ENCODE measurements at places on chromosomes 1 and 21.

GRCh38 chr1:164473544-164473943 lies 85.4 kb upstream of the PBX1 start:
- DNase-seq: no peak

DNA sequence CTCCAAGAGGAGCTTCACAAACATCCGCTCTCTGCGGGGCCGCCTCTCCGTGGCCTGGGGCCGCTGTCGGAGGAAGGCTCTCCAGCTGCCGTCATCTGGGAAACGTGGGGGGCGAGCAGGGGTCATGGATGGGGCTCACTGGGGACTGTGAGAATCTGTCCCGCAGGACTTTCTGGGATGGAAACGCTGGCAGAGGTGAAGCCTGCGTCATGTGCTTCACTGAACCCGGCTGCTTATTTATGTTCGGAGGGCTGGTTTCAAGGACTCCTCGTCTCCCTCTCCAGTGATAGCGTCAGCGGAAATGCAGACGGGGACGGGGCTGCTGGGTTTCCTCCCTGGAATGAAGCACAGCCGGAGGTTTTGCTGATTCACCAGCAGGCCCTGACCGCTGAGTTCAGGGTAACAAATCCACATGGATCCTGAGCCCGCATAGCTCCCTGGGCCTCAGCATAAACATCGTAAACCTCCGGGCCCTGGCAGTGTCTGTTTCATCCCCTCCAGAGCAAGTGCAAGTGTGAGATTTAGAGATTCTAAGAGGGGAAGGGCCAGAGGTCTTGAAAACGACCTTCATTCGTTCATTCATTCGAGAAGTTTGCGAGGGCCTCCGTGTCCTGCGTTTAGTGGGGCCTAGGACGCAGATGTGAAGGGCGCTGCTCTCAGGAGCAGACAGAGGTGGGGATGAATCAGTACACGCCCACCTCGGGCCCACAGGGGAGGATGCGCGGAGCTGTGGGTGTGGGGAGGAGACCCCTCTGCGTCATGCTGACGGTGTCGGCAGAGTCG lies 7.0 kb upstream of the POFUT2 start:
- peak; percentile 99 for DNase-seq

- no peak for DNase-seq
Observed at GRCh38 chr1:25529518-25530185, 13.8 kb upstream of the LDLRAP1 start.

- no peak for DNase-seq
Observed at GRCh38 chr1:13888351-13888986, 188.5 kb downstream of the PRDM2 start.

- DNase-seq: no peak
Observed at GRCh38 chr1:30855686-30856259, 52.8 kb downstream of the SDC3 start.

GRCh38 chr1:186819126-186819525 lies 9.6 kb upstream of the PLA2G4A start:
- peak; percentile 43 for DNase-seq

DNA sequence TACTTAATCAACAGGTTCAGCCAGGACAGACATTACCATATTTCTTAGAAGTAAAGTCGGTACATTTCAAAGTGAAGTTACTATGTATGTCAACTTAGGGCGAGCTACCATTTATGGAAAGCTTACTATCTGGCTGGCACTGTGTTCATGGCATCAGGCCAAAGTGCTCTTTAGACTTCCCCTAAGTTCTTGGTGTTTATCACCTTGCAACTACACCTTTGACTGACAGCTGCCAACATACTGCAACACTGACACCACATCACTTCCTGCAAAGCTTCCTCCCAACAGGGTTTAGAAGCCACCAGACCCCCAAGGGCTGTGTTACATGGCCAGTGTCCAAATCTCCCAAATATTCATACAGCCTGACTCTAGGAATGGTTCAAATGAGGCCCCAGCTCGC lies 61.0 kb downstream of the TIAM1 start:
- no peak for DNase-seq

DNA sequence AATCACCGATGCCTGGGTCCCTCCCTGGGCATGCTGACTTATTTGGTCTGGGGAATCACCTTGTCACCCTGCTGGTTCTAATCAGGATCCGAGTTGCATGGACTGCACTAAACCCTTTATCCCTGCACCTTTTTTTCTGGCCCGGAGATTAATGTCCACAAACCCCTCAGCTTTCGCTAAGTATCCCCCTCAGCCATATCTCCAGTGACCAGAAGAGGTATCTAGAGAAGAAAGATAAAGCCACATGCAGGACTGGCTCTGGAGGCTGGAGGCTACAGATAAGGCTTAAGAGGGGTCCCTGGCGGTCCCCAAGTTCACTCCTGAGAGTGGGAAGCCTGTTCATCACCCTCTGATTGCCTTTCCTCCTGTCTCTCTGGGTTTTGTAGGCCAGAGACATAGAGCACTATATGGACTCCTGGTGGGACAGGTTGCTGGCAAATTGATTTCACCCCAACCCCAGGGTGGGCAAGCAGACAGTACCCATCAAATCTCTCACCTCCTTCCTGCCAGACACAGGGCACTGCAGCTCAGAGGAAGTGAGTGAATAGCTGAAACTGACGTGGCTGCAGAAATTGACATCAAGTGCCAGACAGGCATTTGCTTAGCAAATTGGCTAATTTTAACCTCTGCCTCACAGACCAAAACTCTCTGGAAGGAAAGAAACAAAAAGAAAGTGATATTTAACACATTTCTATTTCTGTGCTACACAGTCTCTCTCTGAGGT lies 38.8 kb downstream of the HMGB4 start:
- no peak for DNase-seq

DNA sequence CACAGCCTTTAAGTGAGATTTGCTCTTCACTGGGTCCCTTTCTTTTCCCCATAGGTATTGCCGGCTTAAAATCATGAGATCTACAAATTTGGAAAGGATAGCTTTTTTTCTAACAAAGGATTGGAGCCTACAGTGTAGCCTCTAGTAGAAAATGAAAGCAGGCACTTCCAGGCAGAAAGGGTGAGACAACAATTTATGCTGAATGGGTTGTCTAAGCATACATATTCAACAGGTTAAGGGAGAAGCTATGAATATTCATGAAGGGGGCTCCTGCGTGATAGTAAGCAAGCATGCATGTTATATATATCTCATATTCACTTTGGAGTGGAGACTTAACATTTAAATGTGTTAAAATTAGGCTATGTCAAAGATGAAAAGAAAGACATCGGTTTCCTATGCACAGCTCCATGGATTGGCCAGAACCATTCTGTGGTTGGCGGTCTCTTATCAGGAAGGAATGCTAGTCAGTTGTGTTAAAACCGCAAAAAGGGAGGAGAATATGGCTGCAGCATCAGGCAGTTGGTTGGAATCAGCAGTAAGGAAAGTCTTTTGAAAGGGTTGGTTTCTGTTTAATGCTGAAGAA lies 66.0 kb downstream of the VCAM1 start:
- DNase-seq: peak; percentile 51

- no peak for DNase-seq
Observed at GRCh38 chr1:15224259-15224869, 22.7 kb upstream of the FHAD1 start.

- peak; percentile 93 for DNase-seq
Observed at GRCh38 chr1:185719021-185719420, 15.2 kb upstream of the HMCN1 start.

DNA sequence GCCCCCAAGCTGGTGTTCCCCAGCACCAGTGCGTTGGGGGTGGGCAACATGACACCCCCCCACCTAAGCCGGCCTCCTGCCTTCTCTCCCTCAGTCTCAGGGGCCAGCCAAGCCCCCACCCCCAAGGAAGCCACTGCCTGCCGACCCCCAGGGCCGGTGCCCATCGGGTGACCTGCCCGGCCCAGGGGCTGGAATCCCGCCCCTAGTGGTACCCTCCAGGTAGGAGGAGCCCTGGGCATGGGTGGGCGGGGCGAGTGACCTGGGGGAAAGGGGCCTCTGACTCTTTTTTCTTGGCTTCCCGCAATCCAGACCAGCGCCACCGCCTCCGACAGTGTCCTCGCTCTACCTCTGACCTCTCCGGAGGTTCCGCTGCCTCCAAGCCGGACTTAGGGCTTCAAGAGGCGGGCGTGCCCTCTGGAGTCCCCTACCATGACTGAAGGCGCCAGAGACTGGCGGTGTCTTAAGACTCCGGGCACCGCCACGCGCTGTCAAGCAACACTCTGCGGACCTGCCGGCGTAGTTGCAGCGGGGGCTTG lies 1.3 kb upstream of the EFNA4 start:
- no peak for DNase-seq

DNA sequence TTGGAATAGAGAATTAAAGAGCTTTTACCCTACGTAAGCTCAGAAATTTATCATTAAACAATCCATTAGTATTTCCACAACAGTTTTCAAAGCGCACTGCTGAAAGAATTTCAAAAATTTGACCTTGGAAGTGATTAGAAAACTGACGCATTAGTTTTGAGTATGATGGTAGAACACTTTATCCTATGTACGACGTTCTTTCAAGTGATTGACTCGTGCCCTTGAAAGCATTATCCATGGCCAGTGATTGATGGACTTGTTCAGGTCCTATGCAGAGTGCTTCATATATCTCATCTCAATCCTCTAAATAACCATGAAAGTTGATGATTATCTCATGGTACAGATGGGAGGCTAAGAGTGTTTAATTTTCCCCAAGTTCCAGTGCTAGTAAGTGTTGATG lies 697.2 kb downstream of the USP25 start:
- DNase-seq: no peak

DNA sequence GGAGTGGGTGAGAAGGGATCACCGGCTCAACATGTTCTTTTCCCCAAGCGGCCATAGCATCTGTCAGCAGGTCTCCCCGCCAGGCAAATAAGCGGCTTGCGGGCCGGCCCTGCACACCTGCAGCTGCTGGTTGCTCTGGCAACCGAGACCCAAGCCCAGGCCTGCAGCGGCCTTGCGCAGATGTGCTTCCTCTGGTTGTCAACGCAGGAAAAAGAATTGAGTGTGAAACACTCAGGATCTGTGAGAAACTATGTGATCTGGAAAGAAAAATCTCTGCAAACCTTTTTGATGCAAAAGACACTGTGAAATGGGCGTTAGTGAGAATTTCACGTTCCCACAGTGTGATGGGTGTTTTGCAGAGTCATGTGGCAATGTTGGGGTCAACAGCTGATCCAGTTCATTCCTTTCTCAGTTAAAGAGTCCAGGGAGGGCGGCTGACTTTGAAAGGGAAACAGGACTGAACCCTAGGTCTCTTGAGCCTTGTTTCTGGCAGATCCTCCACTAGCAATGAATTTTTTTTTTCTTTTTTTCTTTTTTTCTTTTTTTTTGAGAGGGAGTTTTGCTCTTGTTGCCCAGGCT lies 28.4 kb downstream of the TOMM20 start:
- DNase-seq: no peak

GRCh38 chr21:42308161-42308913 lies 6.9 kb downstream of the TFF3 start:
- no peak for DNase-seq

DNA sequence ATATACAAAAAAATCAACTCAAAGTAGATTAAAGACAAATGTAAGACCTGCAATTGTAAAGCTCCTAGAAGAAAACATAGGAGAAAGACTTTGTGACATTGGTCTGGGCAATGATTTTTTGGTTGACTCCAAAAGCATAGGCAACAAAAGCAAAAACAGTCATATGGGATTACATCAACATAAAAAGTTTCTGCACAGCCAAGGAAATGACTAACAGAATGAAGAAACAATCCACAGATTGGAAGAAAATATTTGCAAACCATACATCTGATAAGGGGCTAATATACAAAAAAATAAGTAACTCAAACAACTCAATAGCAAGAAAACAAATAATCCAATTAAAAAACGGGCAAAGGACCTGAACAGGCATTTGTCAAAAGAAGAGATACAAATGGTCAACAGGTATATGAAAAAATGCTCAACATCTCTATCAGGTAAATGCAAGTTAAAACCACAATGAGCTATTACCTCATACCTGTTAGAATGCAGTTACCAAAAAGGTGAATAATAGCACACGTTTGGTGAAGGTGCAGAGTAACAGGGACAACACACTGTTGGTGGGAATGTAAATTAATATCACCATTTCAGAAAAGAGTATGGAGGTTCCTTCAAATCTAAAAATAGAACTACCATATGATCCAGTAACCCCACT lies 173.7 kb upstream of the COA6 start:
- no peak for DNase-seq

DNA sequence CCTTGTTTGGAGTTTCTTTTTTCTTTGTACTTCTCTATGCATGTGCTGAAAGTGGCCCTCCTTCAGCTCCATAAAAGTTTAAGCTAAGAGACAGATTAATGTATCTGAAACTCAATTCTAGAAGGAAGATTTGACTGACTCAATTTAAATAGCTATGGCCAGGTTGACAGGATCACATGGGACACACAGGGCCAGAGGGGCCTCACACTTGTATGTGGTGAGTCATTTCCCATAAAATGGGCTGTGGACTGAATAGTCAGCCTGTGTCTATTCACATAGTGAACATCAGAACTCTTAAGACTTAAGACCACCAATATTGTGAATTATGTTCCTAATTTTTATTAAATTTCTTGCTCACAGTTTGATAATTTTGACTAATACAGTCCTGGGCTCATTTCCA lies 45.7 kb upstream of the DEPDC1 start:
- peak; percentile 35 for DNase-seq

- peak; percentile 38 for DNase-seq
Observed at GRCh38 chr1:19113697-19114092, 96.4 kb downstream of the UBR4 start.

DNA sequence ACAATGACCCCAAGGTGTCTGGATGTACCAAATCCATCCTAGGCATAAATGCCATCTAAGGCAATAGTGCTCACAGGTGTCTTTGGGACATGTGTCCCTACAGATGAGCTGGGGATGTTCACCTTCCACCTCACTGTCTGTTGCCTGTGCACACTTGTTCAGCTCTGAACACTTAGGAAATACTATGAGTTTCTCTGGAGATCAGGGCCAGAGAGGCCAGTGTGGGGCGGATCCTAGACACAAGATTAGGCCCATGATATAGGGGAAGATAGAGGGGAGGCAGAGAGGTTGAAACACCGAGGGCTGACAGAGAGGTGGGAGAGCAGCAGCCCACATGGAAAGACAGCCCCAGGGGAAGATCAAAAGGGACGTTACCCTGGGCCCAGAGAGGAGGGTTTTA lies 25.6 kb downstream of the C1orf116 start:
- DNase-seq: no peak
